Astrocyte (in vitro differentiated cells and primary cell): ENCODE measurements at places on chromosomes 16 and 17. TPM values are rescaled to one million over a fixed set of nuclear protein-coding genes. Genes with fewer than 3 reads are reported as not detected.

KRTAP4-9 gene
- not detected in 2 replicates for total RNA-seq

TPSD1 gene
- total RNA-seq = not detected in 2 replicates

- DNase-seq = no peak
These were observed 15.6 kb upstream of the BCAR1 start for GRCh38 chr16:75266738-75267630.

- no peak for DNase-seq
These were observed 17.4 kb upstream of the MAP3K14 start for GRCh38 chr17:45334231-45334630.

HOXB5 gene
- total RNA-seq = not detected in 2 replicates

C17orf50 gene
- total RNA-seq = not detected in 2 replicates

DNA sequence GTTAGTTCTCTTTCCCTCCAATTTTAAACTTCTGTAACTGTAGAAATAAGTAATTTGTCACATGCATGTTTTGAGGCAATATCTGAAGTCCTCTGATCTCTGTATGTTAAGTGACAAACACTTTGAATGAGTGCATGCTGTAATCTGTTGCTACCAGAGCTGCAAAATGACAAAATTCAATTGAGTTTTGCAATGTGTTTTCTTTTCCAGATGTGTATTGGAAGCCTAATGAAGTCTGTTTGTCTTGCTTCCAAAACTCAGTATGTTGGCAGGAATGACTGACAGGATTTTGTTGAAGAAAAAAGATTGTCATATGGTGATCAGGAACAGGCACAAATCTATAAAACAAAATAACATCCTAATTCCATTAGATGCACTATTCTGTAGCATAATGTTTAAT lies 561.6 kb upstream of the CDH8 start:
- DNase-seq = no peak

CCR7 gene
- not detected in 2 replicates for total RNA-seq

DNA sequence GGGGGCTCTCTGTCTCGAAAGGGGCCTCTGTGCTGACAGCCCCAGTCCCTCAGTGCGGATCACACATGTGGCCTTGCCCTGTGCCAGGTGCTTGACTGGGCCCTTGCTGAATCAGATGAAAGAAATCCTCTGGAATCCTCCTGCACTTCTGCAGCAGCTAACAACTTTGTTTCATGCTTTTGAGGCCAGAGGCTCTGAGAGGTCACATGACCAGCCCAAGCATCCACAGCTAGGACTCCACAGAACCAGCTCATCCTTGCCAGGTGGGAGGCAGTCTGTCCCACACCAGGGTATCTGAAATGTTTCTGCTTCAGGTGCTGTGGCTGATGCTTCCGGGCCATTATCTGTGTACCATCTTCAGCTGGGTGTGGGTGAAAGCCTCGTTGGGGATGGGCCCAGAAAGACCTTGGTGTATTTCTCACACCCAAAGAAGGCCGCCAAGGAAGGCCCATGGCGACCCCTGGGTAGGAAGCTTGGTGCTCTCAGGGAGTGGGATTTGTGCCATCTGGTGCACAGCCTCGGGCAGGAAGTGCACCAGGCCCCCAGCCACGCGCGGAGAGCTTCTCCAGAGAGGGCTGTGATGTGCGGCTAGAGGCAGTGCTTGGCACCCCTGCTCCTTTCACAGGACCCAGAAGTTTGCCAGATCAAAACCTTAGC lies 143.8 kb downstream of the CLEC16A start:
- peak; percentile 58 for DNase-seq

- no peak for DNase-seq
These were observed 1836.4 kb downstream of the TP53TG3F start for GRCh38 chr16:35295856-35296255.

DNA sequence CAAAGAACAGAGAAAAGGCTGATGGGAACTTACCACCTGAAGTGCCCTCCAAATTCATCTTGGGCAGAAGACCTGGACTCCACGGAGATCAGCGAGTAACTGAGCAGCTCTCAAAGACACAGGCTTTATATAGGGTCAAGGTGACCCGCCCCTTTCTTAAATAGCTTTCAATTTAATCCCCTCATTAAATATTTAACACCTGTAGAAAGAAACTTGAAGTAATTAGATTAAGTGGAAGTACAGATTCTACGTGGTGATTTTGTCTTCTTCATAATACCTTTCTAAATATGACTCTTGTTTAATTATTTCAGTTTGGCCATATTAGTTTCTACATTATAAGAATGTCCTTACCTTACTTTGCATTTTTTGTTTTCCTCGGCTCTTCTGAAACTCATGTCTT lies at the start of gene DUXB:
DUXB (minus strand) TSS at position 101 of the 400 bp plus-strand sequence; CDS start at position 58, 43 bp downstream.
- DNase-seq = no peak

BIRC5 gene
- total RNA-seq = 3.3 and 5.8 TPM in 2 replicates

DNA sequence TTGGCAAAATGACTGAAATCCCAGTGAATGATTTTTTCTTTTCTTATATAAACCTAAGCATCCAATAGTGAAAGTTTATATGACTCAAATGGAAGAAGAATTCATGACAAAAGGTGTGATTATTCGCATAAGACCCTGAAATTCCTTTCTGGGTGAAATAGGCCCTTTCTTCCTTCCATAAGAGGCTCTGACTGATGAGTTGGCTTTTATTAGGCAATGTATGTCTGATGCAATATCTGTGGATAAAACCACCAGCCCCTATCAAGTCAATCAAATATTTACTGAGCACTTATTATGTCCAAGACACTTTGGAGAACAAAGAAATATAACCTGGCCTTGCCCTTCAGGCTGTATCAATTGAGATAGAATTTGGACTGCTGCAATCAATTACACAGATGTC lies 316.6 kb downstream of the CDH13 start:
- peak; percentile 47 for DNase-seq

DNA sequence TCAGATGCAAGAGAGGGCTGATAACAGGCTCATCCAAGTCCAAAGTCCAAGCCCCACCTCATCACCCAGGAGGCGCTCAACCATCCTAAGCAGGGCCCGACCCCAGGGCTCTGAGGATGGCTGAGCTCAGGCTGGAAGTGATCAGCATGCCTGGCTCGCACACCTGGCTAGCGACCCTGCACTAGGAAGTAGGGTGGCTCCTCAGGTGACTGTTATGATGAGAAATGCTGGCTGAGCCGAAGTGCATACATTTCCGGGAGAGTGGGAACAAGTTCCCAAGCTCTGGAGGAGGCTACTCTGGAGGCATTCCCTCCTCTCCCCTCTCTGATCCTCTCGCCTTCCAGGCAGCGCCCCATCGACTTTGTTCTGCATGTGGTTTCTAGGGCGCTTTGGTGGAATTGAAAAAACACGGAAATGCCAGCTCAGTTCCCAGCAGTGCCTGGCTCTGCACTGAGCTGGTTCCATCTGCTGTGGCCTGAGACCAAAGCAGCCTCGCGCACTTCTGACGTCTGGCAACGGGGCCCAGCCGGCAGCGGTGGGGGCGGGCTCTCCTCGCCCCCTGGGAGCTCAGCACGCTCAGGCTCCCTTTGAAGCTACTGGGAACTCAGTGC lies 130.3 kb downstream of the IRF8 start:
- DNase-seq = peak; percentile 56

GRCh38 chr16:70421014-70421413 lies 17.9 kb downstream of the ST3GAL2 start:
- DNase-seq = no peak

EFNB3 gene
- total RNA-seq = 7.0 and 7.6 TPM in 2 replicates

LMF1 gene
- 12.6 and 15.0 TPM in 2 replicates for total RNA-seq

GRCh38 chr17:80068301-80069222 lies 32.1 kb downstream of the CCDC40 start:
- peak; percentile 75 for DNase-seq

DNA sequence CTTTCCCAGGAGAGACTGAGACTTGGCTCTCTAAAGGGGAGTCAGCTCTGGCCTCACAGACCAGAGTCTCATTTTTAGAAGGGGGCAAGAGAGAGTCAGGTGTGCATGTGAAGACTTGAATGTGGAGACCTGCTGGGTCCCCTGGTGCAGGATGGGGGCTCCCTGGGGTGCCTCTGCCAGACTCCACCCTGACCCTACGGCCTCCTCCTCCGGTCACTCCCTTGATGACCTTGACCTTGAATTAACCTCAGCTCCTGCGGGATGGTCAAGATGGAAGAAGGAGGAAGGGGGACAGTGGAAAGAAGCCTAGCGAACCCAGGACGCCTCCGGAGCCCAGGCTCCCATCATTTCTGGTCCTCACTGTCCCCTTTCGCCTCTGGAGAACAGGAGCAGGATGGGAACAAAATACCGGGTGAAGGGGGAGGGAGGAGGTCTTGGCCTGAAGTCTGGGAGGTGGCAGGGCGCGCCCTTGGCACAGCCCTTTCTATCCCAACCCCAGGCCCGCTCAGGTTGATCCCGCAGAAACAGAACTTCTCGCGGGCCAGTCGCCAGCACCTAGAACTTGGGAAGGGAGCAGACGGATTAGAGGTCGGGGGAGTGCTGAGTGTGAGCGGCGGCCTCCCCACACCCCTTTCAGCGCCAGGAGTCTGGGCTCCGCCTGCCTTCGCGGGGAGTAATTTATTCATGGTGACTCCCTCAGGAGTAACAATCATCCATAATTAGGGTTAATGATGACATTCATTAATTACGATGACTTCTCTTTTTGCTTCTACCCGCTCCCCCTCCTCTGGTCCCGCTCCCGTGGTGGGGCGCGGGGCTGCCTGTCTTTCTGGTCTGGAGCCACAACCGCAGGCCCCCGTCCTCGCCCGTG lies 1.6 kb downstream of the STAC2 start:
- no peak for DNase-seq

DNA sequence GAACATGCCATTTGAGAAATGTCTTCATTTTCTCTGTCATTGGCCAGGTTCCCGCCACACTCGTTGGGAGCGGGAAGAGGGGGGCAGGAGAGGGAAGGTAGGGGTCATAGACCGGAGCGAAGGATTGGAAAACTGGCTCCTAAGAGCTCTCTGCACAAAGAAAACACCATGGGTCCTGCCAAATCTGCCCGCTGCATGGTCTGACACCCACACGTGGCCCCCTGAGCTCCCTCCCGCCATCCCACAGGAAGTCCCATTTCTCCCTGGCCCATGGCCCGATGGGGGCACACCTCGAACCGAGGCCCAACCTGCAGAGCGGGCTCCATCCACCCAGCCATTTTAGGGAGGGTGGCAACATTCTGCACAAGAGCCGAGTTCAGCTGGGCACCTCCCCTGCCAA lies 159.6 kb downstream of the SALL1 start:
- DNase-seq = no peak

- no peak for DNase-seq
These were observed 34.5 kb upstream of the USP22 start for GRCh38 chr17:21077281-21077680.

DNA sequence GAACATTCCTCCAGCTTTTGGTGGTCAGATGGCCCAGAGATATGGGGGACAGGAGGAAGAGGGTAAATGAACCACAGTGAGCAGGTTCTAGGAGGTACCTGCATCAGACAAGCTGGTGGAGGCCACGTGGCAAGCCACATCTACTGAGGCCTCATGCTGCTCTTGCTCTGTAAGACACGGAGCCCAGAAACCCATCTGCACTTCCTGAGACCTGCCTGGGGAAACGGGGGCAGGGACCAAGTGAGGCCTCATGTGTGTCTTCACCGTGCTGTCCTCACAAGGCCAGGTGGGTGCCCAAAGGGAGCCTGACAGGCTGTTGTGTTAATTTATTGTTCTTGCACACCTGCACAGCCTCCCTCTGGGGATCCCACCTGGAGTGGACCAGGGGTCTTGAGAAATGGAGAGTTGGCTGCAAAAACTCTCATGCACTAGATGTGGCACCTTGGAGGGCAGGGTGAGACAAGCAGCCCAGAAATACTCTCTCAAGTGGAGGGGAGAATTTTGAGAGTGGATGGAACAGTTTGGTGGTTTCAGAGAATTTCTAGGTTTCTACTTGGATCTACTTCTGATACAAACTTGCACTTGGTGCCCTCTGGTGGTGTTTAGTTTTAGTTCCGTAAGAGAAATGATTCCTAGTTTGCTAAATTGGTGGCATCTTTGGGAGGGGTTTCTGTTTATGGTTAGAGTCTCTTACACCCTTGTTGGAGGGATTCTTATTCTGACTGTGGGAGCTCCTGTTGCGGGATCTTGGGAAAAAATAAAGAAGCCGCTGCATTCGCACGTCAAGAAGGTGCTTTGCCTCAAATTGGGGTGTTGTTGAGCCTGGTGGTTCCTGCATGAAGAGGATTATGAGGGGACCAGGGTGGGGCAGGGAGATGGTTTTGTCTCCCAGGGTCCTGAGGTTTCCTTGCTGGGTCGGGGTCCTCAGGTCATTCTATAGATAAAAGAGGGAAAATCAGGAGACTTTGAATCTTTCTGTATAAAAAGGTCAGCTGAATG lies 47.5 kb downstream of the SLC6A2 start:
- DNase-seq = peak; percentile 35

- DNase-seq = no peak
These were observed 69.3 kb downstream of the BANP start for GRCh38 chr16:88020516-88020885.

DNA sequence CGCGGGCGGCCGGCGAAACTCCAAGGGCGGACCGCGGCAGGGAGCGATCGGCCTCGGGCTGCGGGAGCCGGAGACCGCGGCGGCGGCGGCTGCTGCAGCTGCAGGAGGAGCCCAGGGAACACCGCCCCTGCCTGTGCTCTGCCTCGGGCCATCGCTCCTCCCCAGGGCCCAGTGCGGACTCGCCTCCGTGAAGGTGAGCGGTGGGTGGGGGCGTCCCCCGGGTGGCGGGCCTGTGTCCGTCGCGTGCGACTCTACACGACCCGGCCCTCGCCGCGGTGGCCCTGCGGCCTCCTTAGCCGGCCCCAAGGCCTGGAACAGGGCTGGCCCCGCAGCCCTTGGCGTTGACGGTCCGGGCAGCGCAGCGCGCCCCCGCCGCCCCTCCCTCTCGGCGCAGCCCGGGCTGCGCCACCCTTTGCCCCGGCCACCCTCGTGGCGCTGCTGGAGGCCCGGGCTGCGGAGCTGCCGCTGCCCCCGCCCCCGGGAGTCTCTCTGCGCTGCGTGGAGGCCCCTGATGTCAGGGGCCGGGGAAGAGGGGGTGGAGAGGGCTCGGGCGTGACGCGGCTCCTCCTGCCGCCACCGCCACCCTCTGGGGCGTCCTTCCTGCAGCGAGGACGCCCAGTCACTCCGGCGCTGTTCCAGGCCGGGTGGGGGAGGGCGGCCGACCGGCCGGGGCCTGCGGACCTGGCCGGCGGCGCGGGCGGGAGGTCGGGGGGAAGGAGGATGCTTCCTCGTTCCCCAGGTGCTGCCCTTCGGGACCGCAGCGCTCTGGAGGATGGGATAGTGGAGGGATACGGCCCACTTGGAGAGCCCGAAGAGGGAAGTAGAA lies 485 bp downstream of the DYNLL2 start:
- DNase-seq = peak; percentile 15

- DNase-seq = no peak
These were observed at the start of gene KREMEN2 for GRCh38 chr16:2963723-2964474. TSS of gene KREMEN2 (plus strand) at chr16:2964275. CDS start at chr16:2964521, 246 bp downstream.

RGS11 gene
- total RNA-seq = 2.7 and 2.8 TPM in 2 replicates

- DNase-seq = peak; percentile 84
These were observed 89.9 kb downstream of the TBC1D16 start for GRCh38 chr17:79945591-79946255.

DNA sequence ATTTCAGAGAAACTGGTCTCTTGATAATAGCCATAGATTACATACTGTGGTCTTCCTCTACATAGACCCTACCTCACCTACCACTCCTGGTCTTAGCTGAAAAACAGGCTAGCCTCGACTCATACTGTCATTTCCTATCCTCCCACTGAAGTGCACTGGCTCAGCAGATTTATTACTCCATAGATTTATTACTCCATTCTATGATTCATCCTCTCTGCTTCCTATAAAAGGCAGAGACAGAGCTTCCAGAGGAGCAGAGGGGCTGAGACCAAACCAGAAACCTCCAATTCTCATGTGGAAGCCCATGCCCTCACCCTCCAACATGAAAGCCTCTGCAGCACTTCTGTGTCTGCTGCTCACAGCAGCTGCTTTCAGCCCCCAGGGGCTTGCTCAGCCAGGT lies at the start of gene CCL7:
CCL7 (plus strand) TSS at position 253 of the 400 bp plus-strand sequence; CDS start at position 323, 70 bp downstream.
- peak; percentile 30 for DNase-seq
